ENCODE measurements at places on chromosomes 7 and 10.

DNA sequence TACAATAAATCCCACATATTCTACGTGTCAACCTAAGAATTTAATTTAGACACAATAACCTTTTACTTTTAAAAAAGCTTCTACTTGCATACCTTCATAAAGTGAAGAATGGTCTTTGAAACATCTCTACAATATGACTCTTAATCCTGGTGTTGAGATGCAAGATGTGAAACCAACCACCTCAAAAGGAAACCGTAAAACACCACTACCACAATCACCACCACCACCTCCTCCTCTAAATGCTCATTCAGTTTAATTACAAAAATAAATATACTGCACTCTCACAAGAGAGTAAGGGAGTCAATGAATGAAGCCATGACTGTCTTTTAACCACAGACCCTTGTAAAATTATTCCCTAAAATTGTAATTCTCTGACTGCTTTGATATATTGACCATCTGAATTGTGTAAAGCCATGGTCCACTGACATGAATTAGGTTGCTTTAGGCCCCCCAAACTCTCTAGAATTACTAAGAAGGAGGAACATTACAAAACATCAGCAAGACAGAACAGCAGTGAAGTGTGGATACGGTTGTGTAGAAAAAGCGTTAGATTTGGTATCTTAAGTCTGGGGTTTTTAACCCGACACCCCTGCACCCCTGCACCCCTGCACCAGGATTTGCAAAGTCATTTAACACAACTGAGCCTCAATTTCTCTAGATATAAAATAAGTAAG lies 171.4 kb downstream of the SFMBT2 start:
- no peak for DNase-seq

- no peak for DNase-seq
These were observed 203.8 kb downstream of the ZMYND11 start for GRCh38 chr10:339038-339391.

DNA sequence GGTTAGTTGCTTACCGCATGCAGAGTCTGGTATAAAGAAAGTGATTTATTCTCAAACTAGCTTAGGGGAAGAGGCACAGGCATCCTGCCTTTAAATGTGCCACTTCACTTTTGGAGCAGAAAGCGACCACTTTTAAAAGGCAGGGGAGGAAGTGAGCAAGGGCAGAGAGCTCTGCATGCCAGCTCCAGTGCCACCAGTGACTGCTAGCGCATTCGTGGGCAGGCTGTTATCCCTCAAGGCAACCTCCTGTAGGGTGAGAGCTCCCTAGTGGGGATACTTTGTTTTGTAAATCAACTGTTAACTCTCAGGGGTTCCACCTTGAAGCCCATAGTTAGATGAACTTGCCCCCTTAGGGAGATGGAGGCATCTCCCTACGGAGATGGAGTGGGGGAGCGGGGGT lies 29.4 kb upstream of the GRB10 start:
- no peak for DNase-seq

- DNase-seq, result no peak
These were observed 2.6 kb upstream of the SEC31B start for GRCh38 chr10:100522107-100522801.

- DNase-seq, result no peak
These were observed 1698.2 kb downstream of the REEP3 start for GRCh38 chr10:65219444-65219843.

GRCh38 chr10:13414855-13415254 lies 66.8 kb upstream of the SEPHS1 start:
- no peak for DNase-seq

GRCh38 chr7:26061678-26062603 lies 90.1 kb upstream of the NFE2L3 start:
- DNase-seq, result peak; percentile 53

DNA sequence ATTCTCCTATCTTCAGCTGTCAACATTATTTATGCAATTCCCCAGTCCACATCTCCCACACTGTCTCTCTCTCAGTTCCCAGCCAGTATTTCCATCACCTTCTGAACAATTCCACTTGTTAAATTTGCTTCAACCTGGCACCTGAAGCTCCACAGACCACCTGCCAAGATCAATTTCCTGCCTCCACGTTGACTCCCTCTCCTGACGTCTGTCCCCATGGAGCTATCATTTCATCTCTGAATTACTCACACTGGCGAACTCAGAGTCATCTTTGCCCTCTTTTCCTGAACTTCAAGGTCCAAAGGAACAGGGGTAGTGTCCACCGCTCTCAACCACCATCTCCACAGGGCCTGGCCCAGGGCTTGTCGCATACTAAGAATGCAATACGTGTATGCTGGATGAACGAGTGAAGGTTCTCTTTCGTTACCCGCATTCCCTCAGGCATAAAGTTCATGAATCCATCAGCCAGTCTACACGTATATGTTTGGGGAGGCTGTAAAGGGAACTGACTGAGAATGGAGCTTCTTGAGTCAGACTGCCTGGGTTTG lies 183.3 kb downstream of the JCAD start:
- peak; percentile 37 for DNase-seq

DNA sequence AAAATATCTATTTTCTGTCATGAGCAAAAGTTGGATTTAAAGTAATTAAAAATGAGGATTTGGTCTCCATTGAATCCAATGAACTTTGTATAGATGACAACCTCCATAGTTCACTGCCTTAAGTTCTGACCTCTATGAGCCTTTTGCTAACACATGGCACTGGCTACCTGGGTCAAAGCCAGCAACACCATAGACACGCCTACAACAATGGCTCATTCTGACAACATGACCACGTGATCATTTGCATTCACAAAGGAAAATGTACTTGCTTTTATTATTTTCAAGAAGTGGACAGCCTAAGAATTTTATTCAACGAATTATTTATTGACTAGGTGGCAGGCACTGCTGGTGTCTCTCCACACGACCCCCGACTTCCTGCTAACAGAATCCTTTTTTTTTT lies 90.6 kb downstream of the CARD11 start:
- DNase-seq, result no peak

DNA sequence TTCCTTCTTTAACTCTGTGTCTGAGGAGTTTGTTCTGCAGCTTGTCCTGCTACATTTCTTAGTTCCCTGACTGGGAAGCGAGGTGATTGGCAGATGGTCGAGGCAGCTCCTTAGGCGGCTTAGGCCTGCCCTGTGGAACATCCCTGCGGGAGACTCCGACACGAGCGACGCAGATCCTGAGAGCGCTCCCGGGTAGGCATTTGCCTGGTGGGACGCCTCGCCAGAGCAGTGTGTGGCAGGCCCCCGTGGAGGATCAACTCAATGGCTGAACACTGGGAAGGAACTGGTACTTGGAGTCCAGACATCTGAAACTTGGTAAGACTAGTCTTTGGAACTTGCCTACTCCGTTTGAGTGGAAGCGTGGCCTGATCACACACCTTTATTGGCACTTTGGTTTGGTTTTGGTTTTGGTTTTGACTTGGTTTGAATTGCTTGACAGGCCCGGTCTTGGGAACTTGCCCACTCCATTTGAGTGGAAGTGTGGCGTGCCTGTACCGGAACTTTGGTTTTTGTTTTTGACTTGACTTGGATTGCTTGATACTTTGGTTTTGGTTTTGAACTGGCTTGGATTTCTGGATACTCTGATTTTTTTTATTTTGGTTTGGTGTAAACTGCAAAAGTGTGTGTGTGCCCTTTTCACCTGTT lies 42.6 kb downstream of the MAP3K8 start:
- DNase-seq, result no peak

GRCh38 chr10:89030791-89031190 lies 40.2 kb downstream of the FAS start:
- DNase-seq, result no peak

- no peak for DNase-seq
These were observed 98.9 kb downstream of the ANKRD61 start for GRCh38 chr7:6130007-6130587.

- DNase-seq, result no peak
These were observed 209.1 kb downstream of the TRIL start for GRCh38 chr7:28748933-28749584.

DNA sequence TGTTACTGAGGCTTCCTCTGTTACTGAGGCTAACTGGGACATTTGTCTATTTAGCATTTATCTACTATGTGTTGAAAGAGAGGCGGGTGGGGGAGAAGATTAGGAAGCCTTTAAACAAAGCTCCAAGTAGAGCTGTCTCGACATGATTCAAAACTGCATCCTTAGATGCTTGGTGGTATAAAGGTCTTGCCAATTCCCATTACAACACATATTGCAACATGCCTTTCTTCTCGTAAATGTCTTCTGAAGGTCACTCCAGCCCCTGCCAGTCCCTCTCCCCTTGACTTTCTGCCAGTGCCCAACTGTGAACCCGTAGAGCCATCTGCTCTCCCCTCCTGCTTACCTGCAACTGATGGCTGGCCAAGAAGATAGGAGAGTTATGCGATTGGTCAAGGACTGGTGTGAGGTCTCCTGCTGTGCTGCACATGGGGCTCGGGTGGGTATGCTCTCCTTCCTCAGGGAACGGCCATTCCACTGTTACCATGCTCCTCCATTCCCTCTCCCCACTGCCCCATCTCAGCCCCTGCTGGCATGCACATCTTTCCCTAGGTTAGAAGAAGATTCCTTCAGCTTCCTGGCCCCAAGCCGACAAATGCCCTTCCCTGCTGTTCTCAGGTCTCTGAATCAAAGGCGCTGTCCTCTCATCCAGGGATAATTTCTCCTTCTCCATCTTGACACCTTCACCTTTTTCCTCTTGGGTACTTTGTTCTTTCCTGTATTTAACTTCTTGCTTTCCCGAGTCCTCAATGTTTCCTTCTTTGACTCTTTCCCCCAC lies 43.6 kb upstream of the ZNF32 start:
- DNase-seq, result no peak

- DNase-seq, result no peak
These were observed 554.2 kb downstream of the DNAJB6 start for GRCh38 chr7:157890921-157891401.

DNA sequence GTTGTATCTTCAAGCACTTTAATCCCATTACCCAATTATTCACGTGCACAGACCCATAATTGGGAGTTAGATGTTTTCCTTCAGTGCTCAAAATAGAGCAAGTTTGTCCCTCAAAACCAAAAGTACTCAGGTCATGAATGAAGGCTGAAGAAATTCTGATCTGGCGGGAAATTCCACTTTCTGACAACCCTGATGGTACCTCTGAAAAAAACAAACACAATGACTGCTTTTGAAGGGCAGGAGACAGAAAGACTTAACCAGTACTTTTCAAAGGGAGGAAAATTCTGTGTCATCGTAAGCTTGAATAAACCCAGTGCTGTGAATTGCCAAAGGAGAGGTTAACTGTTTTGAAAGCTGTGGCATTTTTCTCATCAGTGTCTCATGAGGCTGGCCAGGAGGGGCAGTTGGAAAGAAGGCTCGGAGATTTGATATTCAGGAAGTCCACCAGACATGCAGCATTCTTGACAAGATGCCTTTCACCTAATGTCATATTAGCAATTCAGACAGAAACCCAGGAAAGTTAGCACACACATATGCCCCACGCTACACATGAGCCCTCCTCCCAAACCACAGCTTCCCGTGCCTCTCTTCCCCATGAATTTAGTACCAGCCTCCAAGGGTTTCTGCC lies 347.0 kb downstream of the KCNMA1 start:
- no peak for DNase-seq

GRCh38 chr10:122939856-122940543 lies 14.0 kb downstream of the C10orf88 start:
- DNase-seq, result no peak

- DNase-seq, result no peak
These were observed 975 bp downstream of the CNTNAP2 start for GRCh38 chr7:146117576-146117975.

DNA sequence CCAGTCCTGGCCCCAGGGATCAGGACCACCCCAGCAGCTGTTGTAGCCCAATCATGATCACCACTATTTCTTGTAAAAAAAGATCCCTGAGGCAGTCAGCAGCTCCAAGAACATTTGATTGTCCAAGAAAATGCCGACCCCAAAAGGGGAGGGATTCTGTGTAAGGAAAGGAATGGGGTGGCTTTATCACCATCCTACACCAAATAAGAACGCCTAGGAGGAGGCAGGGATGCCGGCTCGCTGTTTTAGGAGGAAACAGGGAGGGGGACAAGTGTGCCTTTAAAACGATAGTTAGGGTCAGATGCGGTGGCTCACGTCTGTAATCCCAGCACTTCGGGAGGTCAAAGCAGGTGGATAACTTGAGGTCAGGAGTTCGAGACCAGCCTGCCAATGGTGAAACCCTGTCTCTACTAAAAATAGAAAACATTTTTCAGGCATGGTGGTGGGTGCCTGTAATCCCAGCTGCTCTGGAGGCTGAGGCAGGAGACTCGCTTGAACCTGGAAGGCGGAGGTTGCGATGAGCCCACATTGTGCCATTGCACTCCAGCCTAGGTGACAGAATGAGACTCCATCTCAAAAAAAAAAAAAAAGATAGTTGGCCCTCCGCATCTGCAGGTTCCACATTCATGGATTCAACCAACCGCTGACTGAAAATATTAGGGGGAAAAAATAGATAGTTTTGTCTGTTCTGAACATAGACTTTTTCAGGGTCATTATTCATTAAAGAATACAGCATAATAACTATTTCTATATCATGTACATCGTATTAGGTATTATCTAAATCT lies 63.6 kb downstream of the PDIA4 start:
- peak; percentile 59 for DNase-seq
